ENCODE measurements at places on chromosomes 4 and X. TPM values are rescaled to one million over a fixed set of nuclear protein-coding genes. Genes with fewer than 3 reads are reported as not detected.

Gene MTM1
- 8.7 TPM for total RNA-seq

Gene PDE6B
- total RNA-seq = 1.1 TPM

Gene USP26
- not detected for total RNA-seq

Gene CXorf49
- total RNA-seq = not detected

Gene PPARGC1A
- total RNA-seq = 82.8 TPM

Gene CCDC149
- total RNA-seq = 10.8 TPM

Gene BEX5
- 0.97 TPM for total RNA-seq

Gene TBC1D1
- 125 TPM for total RNA-seq

Gene MAMLD1
- 1.9 TPM for total RNA-seq

Gene TRIM60
- total RNA-seq = not detected

Gene DCAF4L1
- 0.19 TPM for total RNA-seq

Gene TMEM271
- not detected for total RNA-seq

All from Right ventricle myocardium superior (tissue), 1 donor.